ENCODE measurements at places on chromosomes 1 and 21. TPM values are rescaled to one million over a fixed set of nuclear protein-coding genes. Genes with fewer than 3 reads are reported as not detected.

Gene LCE3B
- total RNA-seq, result not detected

Gene ESPN
- total RNA-seq, result 0.96 TPM

DNA sequence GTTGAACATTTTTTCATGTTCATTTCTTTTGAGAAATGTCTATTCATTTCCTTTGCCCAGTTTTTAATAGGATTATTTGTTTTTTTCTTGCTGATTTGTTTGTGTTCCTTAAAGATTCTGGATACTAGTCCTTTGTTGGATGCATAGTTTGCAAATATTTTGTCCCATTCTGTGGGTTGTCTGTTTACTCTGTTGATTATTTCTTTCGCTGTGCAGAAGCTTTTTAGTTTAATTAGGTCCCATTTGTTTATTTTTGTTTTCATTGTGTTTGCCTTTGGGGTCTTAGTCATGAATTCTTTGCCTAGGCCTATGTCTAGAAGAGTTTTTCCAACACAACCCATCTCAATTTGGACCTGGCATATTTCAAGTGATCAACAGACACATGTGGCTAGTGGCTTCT is 116.1 kb upstream of the GALNT2 start:
- no peak overlapping the region for H3K27ac ChIP-seq
- H3K4me1 ChIP-seq, result no peaks in the 10 kb centered on the region
- no peaks in the 10 kb centered on the region for H3K27me3 ChIP-seq
- no peak for DNase-seq
- no peaks in the 10 kb centered on the region for H3K36me3 ChIP-seq
- H3K4me3 ChIP-seq, result no peak overlapping the region

Gene GBP6
- not detected for total RNA-seq

DNA sequence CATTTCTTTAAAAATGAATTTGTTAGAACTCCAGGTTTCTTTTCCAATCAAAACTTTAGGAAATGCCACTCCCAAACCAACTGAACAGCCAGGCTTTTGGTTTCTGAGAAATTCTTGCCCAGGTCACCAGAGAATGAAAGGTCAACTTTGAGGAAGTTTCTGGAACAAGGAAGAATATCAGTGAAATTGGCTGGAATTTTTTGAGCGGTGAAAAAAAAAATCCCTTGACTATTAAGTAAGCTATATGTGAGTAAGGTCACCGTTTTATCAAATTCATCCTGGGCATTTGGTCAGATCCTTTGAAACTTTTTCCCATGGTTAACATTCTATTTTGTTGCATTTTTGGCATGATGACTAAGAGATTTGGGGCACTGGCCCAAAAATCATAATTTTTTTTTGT is 469.3 kb downstream of the LTN1 start:
- H3K4me1 ChIP-seq, result no peaks in the 10 kb centered on the region
- H3K27ac ChIP-seq, result no peak overlapping the region
- DNase-seq, result no peak
- H3K27me3 ChIP-seq, result no peaks in the 10 kb centered on the region

DNA sequence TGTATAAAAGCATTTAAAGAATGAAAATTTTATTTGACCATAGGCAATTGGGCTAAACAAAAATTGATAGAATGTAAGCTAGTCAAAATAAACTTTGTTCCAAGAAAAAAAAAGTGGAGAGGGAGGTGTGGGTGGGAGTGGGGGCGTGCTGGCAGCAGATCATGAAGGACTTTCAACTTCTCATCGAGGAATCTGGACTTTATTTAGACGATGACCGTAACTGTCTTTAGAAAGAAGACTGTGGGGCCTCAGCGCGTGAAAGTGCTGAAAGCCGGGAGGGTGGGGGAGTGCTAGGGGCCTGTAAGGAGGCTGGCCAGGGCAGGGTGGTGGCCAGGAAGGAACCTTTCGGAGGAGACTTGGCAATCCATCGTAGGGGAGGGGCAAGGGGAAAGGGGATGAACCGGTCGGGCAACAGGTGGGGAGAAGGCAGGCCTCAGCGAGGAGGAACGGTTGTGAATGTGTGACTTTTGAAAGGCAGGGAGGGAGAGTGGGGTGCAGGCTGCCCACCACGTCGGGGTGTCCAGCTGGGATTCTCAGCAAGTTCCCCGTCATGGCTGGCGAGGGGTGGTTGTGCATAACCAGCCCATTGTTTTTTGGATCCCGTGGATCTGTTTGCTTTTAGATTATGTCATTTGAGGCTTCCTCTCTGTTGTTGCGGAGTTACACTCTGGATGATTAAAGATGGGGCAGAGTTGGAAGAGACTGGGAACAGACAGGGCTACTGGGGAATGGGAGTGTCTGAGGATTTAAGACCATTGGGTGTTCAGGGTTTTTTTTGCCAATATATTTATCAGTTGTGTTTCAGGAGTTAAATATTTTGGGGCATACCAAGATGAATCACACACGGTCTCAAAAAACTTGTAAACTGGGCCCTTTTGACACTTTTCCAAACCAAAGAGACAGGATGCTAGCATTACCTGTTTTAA is 35.5 kb downstream of the HUNK start:
- H3K27ac ChIP-seq, result no peak overlapping the region
- H3K4me1 ChIP-seq, result peaks cover 9% of the 10 kb centered on the region
- no peak overlapping the region for H3K4me3 ChIP-seq
- DNase-seq, result peak; percentile 44
- H3K27me3 ChIP-seq, result peaks cover 7% of the 10 kb centered on the region

Gene PGLYRP4
- not detected for total RNA-seq

GRCh38 chr1:115757326-115757725 is 11.2 kb downstream of the CASQ2 start:
- no peaks in the 10 kb centered on the region for H3K36me3 ChIP-seq
- no peaks in the 10 kb centered on the region for H3K4me1 ChIP-seq
- H3K27me3 ChIP-seq, result no peaks in the 10 kb centered on the region
- no peak for DNase-seq

DNA sequence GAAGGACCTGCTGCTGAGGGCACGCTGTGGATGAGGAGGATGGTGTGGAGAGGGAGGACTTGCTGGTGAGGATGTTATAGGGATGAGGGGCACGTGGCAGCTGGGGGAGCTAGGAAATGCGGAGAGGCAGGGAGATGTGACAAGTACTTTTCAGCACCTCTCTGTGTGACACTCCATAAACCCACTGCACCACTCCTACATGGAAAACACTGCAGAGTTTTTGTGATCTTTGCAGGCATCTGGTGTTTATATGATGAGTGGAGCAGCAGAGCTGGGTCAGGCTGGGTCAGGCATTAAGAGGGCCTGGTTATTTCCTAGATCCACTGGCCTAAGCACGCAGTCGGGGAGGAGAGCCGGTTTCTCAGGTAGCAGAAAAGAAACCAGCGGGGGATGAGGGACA is 167.3 kb upstream of the COA6 start:
- H3K27me3 ChIP-seq, result no peaks in the 10 kb centered on the region
- H3K36me3 ChIP-seq, result no peaks in the 10 kb centered on the region
- H3K4me1 ChIP-seq, result peaks cover 13% of the 10 kb centered on the region
- H3K4me3 ChIP-seq, result no peak overlapping the region
- DNase-seq, result no peak

Gene LENEP
- total RNA-seq, result not detected

DNA sequence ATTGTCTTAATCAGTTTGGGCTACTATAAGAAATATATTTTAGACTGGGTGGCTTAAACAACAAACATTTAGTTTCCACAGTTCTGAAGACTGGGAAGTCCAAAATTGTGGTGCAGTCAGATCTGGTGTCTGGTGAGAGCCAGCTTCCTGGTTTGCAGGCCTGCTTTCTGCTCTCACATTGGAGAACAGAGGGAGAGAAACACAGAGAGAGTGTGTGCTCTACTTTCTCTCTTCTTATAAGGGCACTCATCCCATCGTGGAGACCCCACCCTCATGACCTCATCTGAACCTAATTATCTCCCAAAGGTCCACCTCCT is 4.1 kb downstream of the LEPR start:
- H3K27ac ChIP-seq, result peak overlapping the region; percentile 99
- peaks cover 58% of the 10 kb centered on the region for H3K4me1 ChIP-seq
- no peaks in the 10 kb centered on the region for H3K27me3 ChIP-seq
- peak overlapping the region; percentile 19 for H3K4me3 ChIP-seq

- no peaks in the 10 kb centered on the region for H3K36me3 ChIP-seq
- no peak for DNase-seq
- no peaks in the 10 kb centered on the region for H3K4me1 ChIP-seq
- H3K27ac ChIP-seq, result no peak overlapping the region
- H3K4me3 ChIP-seq, result no peak overlapping the region
- H3K27me3 ChIP-seq, result no peaks in the 10 kb centered on the region
Observed at GRCh38 chr1:76666499-76666898, 200.8 kb upstream of the ST6GALNAC5 start.

Gene RGSL1
- not detected for total RNA-seq

Gene CDA
- total RNA-seq, result not detected

Gene CCDC18
- 4.2 TPM for total RNA-seq

- H3K4me1 ChIP-seq, result no peaks in the 10 kb centered on the region
- H3K27ac ChIP-seq, result no peak overlapping the region
- DNase-seq, result no peak
- no peaks in the 10 kb centered on the region for H3K27me3 ChIP-seq
- H3K4me3 ChIP-seq, result no peak overlapping the region
Observed at GRCh38 chr1:8357329-8358101, 39.6 kb downstream of the SLC45A1 start.

DNA sequence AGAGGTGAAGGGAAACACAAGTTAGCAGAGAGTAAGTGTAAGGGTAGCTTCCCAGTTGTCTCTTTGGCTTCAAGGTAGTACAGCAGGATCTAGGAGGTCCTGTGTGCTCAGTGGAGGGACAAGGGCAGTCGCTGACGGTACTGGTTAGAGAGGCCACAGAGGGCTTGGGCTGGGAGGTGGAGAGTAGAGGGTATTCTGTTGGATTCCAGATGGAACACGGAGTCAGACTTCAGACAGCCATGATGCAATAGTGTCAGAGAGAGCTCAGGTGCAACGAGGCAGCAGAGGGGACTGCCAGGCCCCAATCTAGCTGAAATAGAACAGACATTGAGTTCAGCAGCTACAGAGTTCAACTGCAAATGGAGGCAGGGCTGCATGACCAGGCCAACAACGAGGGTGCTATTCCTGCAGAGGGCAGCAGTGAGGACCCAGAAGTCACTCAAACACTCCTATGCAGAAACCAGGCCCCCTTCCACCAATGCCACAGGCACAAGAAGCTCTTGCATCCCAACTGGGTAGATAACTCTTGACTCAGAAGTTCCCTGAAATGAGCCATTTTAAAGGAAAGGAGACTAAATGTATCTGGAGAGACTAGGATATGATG is 325.0 kb upstream of the ESRRG start:
- no peak overlapping the region for H3K4me3 ChIP-seq
- no peak for DNase-seq
- no peaks in the 10 kb centered on the region for H3K36me3 ChIP-seq
- H3K27ac ChIP-seq, result no peak overlapping the region

Gene PRAMEF1
- not detected for total RNA-seq

DNA sequence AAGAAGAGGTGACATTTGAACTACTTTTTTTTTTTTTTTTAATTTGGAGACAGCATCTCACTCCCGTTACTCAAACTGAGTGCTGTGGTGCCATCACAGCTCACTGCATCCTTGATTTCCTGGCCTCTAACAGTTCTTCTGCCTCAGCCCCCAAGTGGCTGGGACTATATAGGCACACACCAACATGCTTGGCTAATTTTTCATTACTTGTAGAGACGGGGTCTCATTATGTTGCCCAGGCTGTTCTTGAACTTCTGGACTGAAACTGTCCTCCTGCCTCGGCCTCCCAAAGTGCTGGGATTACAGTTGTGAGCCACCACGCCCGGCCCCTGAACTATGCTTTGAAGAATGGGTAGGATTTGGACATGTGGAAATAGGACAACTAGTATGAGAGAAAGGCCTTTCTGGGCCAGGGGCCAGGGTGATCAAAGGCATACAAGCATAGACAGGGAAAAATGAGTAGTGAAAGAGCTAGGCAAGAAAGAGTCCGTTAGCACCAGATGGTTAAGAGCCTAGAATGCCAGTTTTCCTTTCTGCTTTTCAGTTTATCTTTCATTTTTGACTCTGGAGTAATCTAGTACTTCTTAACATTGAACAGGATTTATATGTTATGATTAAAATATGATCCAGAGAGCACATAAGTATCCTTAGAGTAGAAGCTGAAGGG is 6.3 kb downstream of the RABGAP1L start:
- H3K27ac ChIP-seq, result no peak overlapping the region
- no peak for DNase-seq
- H3K27me3 ChIP-seq, result no peaks in the 10 kb centered on the region
- H3K36me3 ChIP-seq, result no peaks in the 10 kb centered on the region
- H3K4me3 ChIP-seq, result no peak overlapping the region
- H3K4me1 ChIP-seq, result peaks cover under 1% of the 10 kb centered on the region

- peaks cover 1% of the 10 kb centered on the region for H3K4me1 ChIP-seq
- no peak overlapping the region for H3K4me3 ChIP-seq
- H3K36me3 ChIP-seq, result peaks cover 33% of the 10 kb centered on the region
- H3K27me3 ChIP-seq, result no peaks in the 10 kb centered on the region
Observed at GRCh38 chr1:230842801-230843200, 25.5 kb downstream of the C1orf198 start.

DNA sequence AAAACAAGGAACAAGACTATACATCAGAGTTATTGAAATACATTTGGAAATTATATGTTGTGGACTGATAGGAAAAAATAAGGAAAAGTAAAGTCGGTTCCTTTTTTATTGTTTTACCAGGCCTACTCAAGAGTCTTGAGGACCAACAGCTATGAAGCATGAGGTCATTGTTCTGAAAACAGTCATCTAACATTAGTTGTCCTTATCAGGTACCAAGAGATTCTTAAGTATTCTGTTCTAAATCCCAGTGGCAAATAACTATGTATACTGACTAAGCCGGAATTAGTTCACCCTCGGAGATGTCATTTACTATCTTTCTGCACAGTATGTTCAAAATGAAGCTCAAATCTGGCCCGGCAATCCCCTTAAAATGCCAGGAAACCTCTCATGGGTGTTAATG is 585 bp downstream of the ADGRL4 start:
- no peaks in the 10 kb centered on the region for H3K36me3 ChIP-seq
- H3K4me3 ChIP-seq, result peak overlapping the region; percentile 82
- DNase-seq, result peak; percentile 54
- no peaks in the 10 kb centered on the region for H3K27me3 ChIP-seq

Gene OR2AK2
- not detected for total RNA-seq

DNA sequence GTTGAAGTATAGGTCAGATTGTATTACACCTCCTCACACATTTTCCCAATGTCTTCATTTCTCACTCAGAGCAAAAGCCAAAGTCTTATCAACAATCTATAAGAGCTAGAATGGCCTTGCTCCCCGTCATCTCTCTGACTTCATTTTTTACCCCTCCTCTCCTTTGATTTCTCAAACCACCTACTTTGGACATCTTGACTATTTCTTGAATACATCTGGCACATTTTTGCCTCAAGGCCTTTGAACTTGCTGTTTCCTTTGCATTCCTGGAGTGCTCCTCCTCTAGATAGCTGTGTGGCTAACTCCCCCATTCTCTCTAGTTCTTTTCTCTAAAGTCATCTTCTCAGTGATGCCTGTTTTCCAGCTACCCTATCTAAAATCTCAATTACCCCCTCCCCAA is 7.2 kb upstream of the XCL2 start:
- peak; percentile 5 for DNase-seq
- no peak overlapping the region for H3K27ac ChIP-seq
- H3K4me1 ChIP-seq, result no peaks in the 10 kb centered on the region
- H3K36me3 ChIP-seq, result no peaks in the 10 kb centered on the region
